ENCODE measurements at places on chromosomes 7 and 10.

DNA sequence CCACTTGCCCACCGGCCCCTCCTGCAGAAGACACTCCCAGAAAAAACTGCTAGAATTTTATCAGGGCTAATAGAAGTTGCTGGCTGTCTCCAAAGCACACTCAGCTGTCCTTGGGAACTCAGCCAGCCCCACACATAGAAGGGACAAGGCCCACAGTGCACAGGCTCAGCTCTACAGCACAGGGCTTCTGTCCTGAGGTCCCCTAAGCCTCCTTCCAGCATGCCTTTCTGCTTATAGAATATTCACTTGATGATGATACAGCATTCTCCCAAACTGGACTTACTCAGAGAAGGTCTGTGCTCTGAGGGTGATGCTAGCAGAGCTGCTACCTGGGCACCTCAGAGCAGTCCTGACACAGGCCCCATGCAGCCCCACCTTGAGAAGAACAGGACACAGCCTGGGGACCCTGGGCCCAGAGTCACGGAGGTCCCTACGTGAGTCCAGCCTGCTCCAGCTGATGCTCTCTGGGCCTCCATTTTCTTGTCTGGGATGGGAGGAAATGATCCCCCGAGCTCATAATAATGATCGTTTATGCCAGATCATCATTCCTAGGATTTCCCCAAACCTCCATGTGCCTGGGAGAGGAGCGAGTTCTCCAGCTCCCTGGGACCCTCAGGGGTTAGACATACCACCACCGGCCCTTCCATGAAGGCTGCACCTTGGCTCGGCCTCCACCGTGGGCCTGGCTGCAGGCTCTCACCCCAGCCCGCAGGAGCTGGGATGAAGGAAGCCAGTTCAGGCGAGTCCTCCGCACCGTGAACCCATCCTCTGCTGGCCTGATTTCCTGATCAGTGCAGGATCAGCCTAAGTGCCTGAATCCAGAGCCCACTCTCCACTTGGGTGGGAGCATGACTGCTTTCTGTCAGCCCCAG lies 145.6 kb downstream of the ZNF248 start:
- DNase-seq: no peak

GRCh38 chr10:77899690-77900089 lies 26.9 kb downstream of the DLG5 start:
- no peak for DNase-seq

DNA sequence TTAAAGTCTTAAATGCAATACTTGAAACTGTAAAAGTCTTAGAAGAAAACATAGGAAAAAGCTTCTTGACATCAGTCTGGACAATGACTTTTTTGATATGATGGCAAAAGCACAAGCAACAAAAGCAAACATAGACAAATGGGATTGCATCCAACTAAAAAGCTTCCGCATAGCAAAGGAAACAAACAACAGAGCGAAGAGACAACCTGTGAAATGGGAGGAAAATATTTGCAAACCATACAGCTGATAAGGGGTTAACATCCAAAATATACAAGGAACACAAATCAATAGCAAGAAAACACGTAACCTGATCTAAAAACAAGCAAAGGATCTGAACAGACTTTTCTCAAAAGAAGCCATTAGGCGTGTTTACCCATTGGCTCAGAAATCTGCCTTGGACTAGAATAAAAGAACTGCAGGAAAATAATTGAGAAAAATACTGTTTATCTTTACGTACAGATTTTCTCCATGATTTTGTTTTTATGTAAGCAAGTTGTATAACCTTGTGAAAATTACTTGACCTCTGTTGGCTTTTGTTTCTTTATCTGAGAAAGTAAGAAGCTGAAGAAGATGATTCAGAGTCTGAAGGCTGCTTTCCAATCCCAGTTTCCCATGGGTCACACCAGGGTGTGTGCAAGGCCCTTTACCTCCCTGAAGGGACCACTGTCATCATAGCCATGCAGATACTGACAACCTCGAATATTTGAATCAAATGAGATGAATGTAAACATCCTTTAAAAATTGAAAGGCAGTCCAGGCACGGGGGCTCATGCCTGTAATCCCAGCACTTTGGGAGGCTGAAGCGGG lies 99.1 kb upstream of the LANCL2 start:
- no peak for DNase-seq

DNA sequence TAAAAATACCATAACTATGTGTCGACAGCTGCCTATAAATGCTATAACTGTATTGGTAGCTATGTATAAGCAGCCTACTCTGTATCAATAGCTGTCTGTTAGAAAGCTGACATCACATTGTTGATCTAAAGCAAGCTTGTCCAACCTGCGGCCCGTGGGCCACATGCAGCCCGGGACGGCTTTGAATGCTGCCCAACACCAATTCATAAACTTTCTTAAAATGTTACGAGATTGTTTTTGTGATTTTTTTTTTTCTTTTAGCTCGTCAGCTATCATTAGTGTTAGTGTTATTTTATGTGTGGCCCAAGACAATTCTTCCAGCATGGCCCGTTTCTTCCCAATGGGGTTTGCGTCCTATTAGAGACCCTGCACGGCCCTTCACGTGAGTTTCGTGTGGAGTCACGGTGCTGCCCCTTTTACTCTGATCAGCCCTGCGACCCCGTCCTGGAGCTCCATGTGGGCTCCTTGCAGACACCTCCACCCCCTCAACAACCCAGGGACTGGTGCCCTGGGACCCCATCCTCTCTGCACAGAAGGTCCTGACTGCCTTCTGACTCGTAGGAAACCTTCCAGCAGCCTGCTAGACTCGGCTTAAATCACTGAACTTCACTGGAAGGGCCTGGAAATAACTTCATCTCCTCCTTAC lies 4.5 kb upstream of the PRKAR1B start:
- no peak for DNase-seq

DNA sequence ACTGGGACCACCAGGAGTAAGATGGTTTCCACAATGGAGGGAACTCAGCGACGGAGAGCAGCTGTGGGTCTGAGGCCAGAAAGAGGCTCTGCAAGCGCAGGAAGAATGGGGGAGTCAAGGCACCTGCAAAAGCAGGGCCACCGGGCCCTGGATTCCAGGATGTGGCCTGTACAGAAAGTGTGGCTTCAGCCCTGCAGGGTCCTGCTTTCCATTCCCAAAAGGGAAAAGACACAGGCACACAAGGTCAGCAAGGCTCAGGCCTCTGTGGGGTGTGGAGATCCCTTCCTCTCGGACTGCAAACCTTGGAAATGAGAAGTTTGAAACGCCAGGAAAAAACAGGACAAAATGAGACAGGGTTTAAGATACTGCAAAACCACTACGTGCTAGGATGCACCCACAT lies 232.5 kb downstream of the TNS3 start:
- DNase-seq: no peak

DNA sequence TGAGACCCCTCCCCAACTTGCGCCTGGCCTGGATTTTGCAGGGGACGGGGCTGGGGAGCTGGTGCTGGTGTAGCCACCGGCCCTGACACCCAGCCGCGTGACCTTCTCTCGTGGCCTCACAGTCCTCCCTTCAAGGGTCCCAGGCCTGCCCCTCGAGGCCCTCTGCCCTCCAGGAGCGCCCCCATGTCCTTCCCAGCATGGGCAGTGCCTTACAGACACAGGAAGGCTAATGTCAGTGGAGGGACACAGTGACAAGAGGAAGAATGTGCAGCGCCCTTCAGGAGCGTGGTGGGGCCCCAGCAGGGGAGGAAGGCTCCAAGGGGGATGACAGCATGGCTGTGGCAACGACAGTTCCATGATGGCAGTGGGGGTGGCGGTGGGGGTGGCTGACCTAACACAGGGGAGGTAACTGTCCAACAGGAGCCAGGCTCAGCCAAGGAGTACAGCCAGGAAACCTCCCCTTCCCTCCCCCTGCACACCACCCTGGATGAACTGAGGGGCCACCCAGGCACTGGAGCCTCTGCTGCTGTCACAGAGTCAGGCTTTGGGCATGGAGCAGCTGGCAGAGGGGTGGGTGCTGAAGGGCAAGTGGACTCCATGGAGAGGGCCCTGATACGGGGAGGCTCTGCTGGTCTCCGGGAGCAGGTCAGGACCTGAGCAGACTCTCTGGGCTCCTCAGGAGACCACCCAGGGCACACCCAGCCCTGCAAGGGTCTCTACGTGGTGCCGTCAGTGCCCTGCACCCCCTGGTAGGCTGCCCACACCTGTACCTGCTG lies 76.0 kb upstream of the RET start:
- no peak for DNase-seq

DNA sequence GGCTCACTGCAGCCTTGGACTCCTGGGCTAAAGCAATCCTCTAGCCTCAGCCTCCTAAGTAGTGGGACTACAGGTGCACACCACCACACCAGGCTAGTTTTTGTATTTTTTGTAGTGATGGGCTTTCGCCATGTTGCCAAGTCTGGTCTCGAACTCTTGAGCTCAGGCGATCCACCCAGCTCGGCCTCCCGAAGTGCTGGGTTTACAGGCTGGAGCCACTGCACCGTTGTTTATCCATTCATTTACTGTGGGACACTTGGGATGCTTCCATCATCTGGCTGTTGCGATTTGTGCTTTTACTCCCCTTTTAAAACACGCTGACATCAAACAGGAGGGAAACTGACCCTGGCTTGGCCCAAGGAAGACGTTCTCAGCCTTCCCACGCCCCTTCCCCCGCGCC lies 30.5 kb upstream of the SMARCD3 start:
- no peak for DNase-seq

GRCh38 chr7:92678291-92678920 lies 88.2 kb upstream of the FAM133B start:
- no peak for DNase-seq

DNA sequence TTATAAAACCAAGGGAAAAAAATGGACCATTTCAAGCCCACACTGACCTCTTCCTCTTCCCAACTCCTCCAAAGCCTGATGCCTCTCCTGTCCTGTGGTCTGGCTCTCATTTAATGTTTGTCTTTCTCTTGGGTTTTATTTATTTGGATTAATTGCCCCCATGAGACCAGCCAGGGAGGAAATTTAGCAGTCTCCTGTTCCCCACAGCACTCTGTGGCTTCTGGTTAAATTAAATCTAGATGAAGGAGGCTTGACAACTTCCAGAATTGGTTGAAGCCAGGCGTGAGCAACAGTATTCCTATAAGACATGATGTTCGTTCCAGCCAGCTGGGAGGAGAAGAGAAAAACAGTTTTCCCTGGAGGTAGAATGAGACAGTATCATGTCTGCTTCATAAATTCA lies 15.1 kb upstream of the PRLHR start:
- no peak for DNase-seq

DNA sequence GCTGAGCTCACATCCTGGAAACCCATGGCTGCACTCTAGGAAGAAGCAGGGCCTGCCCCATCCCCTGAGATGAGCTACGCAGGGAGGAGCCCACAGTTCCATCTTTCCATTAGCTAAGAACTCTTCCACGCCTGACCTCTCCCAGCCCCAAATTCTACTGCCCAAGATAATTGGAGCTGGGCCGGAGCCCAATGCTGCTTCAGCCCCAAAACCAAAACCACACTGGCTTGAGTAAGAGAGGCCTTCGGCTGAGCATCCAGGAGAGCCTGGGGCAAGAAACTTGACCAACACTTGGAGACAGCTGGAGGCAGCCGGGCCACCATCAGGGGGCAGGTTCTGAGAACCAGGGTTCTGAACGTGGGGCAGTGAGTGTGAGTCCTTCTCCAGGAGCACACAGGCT lies 116.1 kb upstream of the ZMIZ1 start:
- no peak for DNase-seq

DNA sequence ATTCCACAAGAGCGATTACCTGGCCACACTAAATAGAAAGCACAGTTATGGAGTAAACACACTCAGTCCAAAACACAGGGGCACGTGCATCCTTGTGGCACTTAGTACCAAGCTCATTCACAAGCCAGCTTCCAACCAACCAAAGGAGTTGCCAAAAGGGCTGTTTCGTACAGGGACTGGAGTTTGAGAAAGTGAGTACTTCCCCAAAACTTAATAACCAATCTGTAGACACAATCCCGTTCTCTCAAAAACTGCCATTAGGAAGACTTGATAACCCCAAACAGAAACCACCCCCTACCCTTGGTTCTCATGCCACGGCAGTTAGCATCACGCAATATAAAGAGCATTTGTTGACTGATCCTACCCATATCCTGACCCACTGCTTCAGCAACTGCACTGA lies 166.2 kb upstream of the ASAH2 start:
- DNase-seq: no peak

DNA sequence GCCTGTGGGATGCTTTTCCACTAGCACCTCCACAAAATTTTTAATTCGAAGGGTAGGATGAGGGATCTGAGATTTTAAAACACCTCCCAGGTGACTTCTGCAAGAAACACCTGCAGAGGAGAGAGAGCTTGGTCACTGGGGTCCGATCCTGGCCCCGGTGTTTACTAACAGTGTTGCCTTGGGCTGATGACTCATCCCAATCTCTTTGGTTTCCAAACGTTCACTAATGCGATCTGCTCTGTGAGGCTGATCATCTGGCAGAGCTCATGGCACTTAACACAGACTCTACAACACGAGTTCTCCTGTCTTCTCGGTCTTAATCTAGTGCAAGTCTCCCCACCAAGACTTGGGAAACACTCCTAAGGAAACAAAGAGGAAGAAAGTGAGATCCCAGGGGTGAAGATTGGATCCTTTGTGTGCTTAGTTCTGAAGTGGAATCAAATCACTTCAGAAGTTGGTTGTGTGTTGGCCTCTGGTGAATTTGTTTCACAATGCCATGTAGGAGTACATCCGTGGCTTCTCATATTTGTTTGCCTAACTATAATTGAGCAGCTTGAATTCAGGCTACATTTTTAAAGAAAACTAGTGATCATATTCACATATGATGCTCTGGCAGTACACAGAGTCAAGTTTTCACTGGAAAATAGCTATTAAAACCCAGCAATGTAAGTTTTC lies 407.9 kb downstream of the NRG3 start:
- no peak for DNase-seq

GRCh38 chr10:110498087-110498981 lies 627 bp downstream of the DUSP5 start:
- peak; percentile 46 for DNase-seq

GRCh38 chr7:77825131-77825530 lies 26.6 kb downstream of the PHTF2 start:
- DNase-seq: no peak

GRCh38 chr10:12027539-12027938 lies 15.1 kb downstream of the UPF2 start:
- no peak for DNase-seq

DNA sequence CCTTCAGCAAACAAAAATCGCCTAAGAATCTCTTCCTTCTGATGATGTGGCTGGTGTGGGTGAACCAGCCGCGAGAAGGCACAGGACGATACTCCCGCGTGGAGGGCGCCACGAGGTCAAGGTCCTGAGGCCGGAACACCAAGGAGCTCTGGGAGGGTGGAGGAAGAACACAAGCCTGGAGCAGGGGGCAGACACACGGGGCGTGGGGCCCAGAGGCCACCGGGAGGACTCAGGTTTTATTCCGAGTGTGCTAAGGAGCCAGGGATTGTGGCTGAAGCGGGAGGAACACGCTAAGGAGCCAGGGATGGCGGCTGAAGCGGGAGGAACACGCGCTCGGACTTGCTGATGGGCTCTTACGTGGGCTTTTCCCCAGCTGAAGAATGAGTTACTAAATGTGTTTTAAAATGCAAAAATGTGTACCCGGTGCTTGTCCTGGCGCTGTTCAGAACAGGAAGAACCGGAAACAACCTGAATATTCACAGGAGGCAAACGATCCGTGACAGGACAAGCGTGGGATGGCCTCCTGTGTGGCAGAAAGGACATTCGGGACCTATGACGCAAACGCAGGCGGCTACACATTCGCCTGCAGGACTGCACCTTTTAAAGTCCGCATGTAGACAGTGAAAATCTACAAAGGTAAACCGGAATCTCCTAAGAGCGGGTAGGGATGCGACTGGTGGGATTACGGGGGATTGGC lies 64.0 kb downstream of the MAD1L1 start:
- no peak for DNase-seq
